ENCODE measurements at places on chromosomes 12 and 14.

DNA sequence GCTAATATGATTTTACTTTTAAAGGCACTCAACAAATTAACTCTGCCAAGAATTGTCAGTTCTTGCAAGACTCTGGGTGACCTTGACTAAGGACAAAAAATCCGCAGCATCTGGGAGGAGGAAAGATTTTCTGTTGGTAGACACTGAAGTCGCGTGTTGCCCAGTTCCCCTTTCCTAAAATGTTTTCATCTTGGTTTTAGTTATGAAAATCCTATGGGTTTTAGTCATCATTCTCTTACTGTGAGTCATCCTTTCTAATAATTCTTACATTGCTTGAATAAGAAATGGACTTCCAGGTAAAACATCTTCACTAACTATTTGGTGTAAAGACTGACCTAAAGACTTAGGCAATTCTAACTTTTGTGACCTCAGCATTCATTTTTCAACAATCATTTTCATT, 9.1 kb downstream of the GSG1 start:
- no peak for DNase-seq

DNA sequence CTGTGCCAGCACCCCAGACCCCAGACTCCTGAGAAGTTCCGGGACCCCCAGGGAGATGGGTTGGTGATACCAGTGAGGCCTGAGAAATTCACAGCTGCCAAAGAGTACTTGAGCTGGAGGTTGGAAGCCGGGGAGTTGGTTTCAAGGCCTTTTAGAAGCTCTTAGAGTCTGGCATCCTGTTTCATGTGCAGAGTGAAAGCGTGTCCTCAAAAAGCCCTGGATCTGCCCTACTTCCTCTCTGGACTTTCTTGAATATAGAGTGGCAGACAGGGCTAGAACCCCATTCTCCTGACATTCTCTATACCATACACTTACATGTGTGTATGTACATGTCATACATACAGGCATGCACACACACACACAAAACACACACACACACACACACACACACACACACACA, 31.3 kb upstream of the PPM1A start:
- no peak for DNase-seq

- no peak for DNase-seq
Measured at GRCh38 chr14:99522457-99522891, 41.3 kb downstream of the CCNK start.

DNA sequence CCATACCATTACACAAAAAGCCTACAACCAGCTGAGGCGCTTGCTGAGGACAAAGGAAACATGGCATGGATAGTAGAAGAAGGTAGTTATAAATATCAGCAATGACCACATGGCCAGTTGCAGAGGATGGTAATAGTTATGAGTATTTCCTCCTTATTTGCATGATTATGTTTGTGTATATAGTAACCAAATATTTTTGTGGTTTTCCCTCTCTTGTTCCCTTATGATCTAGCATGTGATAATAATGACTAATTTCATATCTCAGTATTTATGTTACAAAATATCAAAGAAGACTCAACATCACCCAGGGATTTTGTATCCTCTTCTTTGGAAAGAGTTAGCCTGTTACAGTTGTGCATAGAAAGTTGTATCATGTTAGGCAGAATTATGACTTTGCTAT, 13.5 kb upstream of the CATSPERB start:
- DNase-seq: no peak

GRCh38 chr12:124379379-124379937, 84.6 kb downstream of the RFLNA start:
- DNase-seq: no peak

- DNase-seq: no peak
Measured at GRCh38 chr14:68628605-68629310, 164.1 kb downstream of the ZFP36L1 start.

GRCh38 chr14:101128478-101129321, 225.2 kb upstream of the RTL1 start:
- DNase-seq: no peak

GRCh38 chr14:34404416-34404815, 57.6 kb downstream of the SPTSSA start:
- no peak for DNase-seq

Measured in activated CD4-positive, alpha-beta T cell treated with anti-CD3 and anti-CD28 coated beads for 1 hour (primary cell).